ENCODE measurements at places on chromosomes 5 and 9. TPM values are rescaled to one million over a fixed set of nuclear protein-coding genes. Genes with fewer than 3 reads are reported as not detected.

The TAF11L3 gene
- total RNA-seq = not detected

The ACTBL2 gene
- 0.28 TPM for total RNA-seq

The SAPCD2 gene
- 5.5 TPM for total RNA-seq

The IL7R gene
- total RNA-seq = 3.2 TPM

The LAMC3 gene
- total RNA-seq = under 0.01 TPM
